ENCODE measurements at places on chromosomes 5 and 9.

- no peak for DNase-seq
These were observed 190.0 kb downstream of the TRIM32 start for GRCh38 chr9:116877072-116877471.

DNA sequence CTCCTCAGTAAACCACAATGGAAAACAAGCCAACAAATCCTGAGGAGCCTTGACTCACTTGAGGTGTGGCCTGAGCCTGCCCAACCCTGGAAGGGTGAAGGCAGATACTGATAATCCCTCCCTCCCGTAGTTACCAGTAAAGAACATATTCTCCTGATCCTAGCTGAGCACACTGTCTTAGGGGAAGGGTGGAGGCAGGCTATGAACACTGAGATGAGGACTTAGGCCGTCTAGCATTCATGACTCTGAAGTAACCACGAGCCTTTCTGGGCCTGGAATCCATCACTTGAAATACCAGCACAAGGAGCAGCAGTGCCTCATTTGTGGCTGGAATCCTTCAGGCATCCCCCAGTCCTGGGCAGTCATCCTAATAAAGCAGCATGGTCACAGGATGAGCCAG is 124.5 kb upstream of the PRLR start:
- DNase-seq: no peak

DNA sequence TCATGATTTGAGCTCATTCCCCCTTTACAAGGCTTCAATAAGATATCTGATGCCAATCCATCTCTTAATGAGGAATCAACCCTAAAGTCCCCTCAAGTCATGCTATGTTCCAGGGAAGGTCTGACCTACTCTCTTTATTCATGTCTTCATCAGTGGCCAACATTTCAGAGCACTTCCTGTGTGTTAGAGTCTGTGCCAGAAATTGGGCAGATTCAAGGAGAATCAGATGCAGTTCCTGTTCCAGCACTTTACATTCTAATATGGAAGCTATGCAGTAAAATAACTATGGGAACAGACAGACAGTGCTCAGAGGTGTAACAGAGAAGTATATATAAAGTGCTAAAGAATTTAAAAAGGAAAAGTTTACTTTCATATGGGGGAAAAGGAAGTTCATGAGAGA is 193.4 kb upstream of the NR4A3 start:
- no peak for DNase-seq

DNA sequence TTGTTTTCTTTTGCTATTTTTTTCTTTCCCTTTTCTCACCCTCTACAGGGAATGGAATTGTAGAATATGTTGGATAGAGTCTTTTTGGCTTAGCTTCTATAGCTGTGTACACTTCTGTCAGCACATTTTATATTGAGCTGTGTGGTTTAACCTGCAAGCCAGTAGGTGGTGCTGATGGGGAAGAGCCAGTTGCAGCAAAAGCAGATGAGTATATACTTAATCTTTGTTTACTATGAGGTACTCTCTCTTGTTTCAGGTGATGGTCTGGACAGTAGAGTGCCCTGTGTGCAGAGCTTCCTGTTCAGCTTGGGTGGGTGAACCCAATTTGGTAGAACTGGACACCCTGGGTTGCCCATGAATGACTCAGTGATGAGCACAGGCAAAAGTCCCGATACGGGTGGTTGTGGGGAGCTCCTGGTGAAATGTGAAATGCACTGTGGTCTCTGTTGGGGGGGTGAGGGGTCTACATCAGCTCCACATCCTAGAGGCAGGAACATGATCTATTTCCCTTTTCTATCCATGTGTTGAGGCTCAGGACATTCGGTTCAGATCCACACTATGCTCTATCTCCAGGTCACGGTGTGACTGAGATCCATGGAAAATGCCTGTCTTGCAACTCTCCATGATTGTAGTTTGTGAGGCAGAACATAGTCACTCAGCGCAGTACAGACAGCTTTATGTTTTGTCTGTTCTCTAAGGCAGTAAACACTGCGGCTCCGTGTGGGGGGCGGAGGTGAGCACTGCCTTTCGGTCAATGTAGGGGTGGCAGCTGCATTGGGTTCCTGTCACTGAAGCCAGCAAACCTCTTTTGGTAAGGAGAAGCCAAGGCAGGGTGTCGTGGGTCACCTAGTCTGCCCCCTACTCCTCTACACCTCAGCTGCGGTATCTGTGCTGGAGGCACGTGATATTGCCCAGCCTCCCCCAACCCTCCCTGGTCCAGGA is 353.2 kb downstream of the PRR16 start:
- DNase-seq: no peak

DNA sequence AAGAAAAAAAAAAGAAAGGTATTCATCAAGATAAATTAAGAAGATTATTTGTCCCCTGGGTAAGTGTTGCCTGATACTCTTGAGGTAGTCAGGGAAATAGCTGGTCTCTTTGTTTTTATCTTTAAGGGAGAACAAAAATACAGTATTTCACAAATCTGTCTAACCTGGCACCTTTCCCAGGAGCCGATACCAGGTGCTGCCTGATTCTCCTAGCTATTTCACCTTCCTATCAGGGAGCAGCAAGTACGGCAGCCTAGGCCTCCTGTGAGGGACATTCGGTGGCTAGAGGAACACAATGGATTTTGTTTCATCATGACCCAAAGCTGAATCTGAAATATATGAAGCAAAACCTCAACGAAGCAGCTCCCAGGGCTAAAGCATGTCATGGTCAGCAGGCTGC is 86.0 kb downstream of the TARS1 start:
- no peak for DNase-seq

- no peak for DNase-seq
These were observed 264.4 kb upstream of the MSX2 start for GRCh38 chr5:174459832-174460448.

DNA sequence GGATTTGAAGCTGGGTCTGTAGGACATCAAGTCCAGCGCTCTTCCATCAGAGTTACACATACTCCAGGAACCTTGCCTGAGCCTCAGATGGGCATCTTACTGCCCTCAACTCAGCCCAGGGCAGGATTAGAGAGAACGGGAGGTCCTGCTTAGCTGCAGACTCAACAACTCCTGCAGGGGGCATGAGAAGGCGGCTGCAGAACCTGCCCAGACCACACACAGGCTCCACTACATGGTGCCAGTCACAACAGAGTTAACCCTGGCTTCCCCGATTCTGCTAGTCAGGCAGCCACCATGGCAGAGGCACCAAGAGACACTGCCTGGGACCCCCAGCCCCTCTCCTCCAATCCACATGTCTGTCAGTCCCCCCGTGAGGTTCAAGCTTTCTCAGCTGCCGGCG is 23.9 kb upstream of the CPLX2 start:
- no peak for DNase-seq

DNA sequence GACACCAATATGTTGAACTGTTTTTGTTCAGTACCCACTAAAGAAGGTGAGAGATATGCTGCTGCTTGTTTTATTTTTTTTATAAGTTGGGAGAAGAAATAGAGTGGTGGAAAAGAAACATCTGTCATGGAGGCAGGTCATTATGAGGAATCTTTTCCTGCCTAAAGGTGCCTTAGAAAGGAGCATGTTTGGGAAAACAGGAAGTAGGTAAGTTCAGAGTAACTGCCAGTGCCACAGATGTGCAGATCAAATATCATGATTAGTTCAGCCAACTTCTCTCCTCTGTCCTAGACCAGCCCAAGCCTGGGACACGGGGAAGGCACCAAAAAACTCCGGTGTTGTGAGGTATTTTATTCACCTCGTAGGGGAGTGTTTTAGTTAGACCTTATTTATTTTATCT is 144.2 kb downstream of the MAN2A1 start:
- no peak for DNase-seq

- DNase-seq: no peak
These were observed 27.1 kb upstream of the N4BP3 start for GRCh38 chr5:178086266-178086665.

GRCh38 chr5:174273325-174273724 is 227.8 kb downstream of the NSG2 start:
- no peak for DNase-seq

GRCh38 chr9:135410831-135411473 is 68.6 kb upstream of the PPP1R26 start:
- no peak for DNase-seq

GRCh38 chr9:116271340-116271739 is 117.7 kb downstream of the PAPPA start:
- no peak for DNase-seq

All from stimulated activated naive CD8-positive, alpha-beta T cell treated with anti-CD3 and anti-CD28 coated beads, Interleukin-15, Interleukin-2, amounts not matched to agents 100 U/mL and 50 U/mL, for 24 hours (primary cell).